CD8-positive, alpha-beta T cell (primary cell): ENCODE measurements at places on chromosomes 1 and 21.

- no peak for DNase-seq
These were observed 137.7 kb downstream of the LEPR start for GRCh38 chr1:65558215-65558614.

- no peak for DNase-seq
These were observed 6.7 kb upstream of the SLC9A1 start for GRCh38 chr1:27161594-27161993.

- DNase-seq, result no peak
These were observed 380.5 kb upstream of the CAMK1G start for GRCh38 chr1:209202830-209203532.

DNA sequence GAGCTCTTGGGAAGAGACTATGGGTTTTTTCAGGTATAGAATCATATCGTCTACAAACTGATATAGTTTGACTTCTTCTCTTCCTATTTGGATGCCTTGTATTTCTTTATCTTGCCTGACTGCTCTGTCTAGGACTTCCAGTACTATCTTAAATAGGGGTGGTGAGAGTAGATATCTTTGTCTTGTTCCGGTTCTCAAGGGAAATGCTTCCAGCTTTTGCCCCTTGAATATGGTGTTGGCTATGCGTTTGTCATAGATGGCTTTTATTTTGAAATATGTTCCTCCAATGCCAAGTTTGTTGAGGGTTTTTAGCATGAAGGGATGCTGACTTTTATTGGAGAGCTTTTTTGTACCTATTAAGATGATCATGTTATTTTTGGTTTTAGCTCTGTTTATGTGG, 170.3 kb downstream of the PTGER3 start:
- DNase-seq, result no peak

GRCh38 chr1:181354865-181355264, 128.5 kb upstream of the CACNA1E start:
- no peak for DNase-seq

DNA sequence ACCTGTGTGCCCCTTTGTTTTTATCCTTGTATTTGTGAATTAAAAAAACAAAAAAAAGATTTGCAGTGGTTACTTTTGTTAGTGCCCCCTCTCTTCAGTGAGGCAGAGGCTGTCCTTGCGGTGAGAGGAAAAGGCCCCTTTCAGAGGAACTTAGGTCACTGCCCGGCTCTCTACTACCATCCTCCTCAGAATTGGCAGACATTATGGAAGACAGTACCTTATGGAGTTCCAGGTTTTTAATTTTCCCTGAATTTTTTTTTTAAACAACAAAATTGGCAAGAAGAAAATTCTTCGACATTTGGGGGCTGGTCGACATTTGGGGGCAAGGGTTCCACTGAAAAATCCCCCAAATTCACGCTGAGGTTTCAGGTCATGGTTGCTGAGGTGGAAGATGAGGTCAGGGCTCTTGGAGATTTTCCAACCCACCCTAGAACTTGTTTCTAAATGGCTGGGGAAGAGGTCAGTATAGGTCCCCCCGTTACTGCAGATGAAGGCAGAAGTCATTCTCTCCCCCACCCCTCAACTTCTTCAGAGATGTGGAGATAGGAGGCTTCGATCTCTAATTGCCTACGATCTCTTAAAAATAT, 5.3 kb downstream of the RXFP4 start:
- DNase-seq, result no peak
